Cardiac septum (tissue), 1 donor: ENCODE measurements at places on chromosomes 11 and 22. TPM values are rescaled to one million over a fixed set of nuclear protein-coding genes. Genes with fewer than 3 reads are reported as not detected.

- no peak for DNase-seq
Observed at GRCh38 chr11:44361813-44362212, 51.9 kb upstream of the ALX4 start.

Gene LAYN
- 4.5 TPM for total RNA-seq

DNA sequence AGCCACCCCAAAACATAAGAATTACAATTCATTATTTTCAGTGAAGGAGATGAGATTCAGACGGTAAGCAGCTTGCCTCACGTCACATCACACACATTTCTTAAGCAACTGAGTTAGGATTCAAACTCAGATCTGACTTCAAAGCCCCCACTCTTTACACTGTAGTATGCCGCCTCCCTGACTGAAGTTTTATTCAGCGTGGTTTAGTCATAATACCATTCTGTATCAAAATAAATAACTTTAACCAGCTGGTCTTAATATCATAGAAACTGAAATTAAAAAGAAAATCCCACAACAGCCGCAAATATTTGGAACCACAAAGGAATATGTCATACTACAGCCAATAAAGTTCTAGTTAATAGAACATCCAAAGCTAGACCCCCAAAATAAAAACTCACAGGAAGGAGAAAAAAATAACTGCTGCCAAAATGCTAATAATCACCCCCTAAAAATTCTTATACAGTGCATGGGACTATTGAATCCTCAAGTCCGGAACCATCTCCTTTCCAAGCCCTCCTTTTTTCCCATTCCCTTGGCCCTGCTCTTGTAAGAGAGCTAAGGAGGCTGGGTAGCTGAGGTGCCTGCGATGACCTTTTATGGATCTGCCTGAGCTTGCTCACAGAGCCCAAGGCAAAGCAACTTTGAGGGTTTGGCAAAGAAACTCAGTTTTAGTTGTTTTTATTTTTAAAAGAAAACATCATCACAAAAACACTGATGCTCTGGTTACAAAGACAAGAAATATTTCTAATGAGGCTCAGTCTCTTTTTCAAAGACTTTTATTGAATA is 334.5 kb downstream of the TTC28 start:
- no peak for DNase-seq

GRCh38 chr11:102471474-102471873 is 18.9 kb upstream of the TMEM123 start:
- no peak for DNase-seq

Gene RASD2
- 3.5 TPM for total RNA-seq

- DNase-seq = peak; percentile 91
Observed at GRCh38 chr11:353179-353873, 16.0 kb upstream of the B4GALNT4 start.
